Brain (organoid and tissue), 16 donors: ENCODE measurements at places on chromosomes 4 and X. TPM values are rescaled to one million over a fixed set of nuclear protein-coding genes. Genes with fewer than 3 reads are reported as not detected.

PTPN13 gene
- polyA plus RNA-seq, result 5.0 TPM

CLCN4 gene
- polyA plus RNA-seq, result 22.2 TPM

TIMP1 gene
- polyA plus RNA-seq, result 94.8 TPM

STOX2 gene
- 3.9 TPM for polyA plus RNA-seq

DSPP gene
- not detected for polyA plus RNA-seq

NHSL2 gene
- 1.1 TPM for polyA plus RNA-seq

ETDB gene
- polyA plus RNA-seq, result not detected

HSPA4L gene
- polyA plus RNA-seq, result 1.6 TPM

DNA sequence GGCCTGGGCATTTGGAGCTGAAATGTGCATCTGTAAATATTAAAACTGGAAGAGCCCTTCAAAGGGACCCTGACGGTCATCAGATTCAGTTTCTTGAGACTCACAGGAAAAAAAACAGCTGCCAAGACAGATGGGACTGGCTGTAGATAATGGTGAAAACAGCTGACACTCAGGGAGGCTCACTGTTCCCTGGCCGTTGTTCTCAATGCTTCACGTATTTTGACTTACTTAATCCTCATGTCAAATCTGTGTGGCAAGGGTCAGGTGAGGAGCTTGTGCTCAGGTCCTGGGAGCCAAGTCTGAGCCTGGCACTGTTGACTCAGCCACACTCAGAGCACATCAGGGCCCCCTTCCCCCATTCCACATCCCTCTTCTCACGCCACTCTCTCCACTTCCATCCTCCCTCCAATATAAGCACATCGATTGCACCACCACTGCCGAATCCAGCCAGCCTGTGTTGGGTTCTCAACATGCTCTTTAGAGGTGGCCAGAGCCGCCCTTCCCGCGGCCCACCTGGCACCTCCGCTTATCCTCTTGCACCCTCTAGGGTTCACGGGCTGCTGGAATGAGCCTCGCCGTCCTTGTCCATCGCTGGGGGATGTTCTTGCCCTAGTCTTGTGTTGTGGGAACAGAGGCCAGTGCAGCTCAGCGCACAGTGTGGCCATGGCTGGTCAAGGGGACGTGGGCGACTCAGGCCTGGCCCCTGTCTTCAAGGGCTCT is 40.1 kb downstream of the EVC start:
- no peak for DNase-seq

DNA sequence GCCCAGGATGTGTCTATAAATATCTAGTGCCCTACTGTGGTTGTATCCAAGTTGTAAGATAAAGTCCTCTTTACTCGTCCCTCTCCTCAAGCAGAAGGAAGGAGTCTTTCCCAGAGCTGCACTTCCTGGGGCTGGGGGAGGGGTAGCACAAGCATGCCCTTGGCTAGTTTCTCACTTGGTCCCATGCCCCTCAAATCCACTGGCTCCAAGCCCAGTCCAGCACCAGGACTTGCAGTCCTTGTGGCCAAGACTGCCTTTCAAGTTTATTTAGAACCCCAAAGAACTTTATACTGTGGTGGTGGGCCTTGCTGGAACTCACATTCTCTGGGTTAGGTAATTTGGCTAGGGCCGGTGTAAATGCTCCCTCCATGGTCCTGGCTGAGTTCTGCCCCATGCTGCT is 43.2 kb upstream of the SLC10A4 start:
- no peak for DNase-seq

DNA sequence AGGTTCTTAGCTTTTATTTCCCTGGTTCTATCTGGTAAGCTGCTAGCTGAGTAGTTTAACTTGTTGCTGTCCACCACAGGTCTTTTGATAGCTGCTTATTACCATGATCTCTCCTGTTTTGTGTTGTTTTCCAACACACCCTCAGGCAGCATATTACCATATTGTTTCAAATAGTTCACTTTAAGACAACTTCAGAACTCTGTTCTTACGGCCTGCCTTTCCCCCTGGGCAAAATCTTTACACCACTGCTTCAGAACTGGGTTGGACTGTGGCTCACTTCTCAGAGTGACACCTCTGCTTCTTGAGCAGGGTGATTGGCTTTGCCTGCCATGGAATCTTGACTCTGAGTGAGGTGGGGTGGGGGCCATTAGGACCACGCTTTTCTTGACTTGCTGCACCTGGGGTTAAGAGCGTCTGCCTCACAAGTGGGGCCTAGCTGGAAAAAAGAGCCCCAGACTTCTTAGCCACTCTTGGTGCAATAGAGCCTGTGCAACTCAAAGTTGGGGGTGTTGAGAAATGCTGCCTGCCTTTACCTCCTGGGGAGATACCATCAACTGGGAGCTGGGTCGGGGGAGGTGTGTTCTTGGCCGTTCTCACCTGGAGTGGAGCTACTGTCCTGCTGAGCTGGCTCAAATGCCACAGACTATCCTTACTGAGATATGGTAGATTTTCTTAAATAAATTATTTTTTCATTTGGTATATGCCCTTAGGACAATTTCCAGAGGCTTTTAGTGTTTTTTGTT is 23.4 kb downstream of the USP9X start:
- DNase-seq, result no peak

- no peak for DNase-seq
Measured at GRCh38 chrX:41384051-41384705, 50.2 kb downstream of the DDX3X start.

DNA sequence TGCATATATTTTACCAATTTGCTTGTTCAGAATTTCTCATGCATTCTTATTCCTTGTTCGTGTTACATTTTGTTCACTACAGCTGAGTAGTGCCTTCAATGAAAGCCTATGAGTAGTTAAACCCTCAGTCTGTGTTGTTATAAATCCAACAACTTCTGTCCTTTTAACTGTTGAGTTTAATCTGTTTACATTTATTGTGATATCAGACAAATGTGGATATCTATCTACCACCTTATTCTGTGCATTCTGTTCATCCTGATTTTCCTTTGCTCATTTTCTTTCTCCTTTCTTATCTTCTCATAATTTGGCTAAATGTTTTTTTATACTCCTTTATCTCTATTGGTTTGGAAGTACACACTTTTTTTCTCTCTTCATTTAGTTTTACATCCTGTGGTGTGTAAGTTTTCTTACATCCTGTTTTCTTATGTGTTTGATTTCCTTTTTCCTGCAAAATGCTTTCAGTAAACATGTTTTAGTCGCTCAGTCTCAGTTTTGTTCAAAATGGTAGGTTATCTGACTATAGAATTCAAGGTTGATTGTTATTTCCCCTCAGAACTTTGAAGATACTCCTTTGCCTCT is 54.2 kb downstream of the CASP6 start:
- DNase-seq, result no peak

DNA sequence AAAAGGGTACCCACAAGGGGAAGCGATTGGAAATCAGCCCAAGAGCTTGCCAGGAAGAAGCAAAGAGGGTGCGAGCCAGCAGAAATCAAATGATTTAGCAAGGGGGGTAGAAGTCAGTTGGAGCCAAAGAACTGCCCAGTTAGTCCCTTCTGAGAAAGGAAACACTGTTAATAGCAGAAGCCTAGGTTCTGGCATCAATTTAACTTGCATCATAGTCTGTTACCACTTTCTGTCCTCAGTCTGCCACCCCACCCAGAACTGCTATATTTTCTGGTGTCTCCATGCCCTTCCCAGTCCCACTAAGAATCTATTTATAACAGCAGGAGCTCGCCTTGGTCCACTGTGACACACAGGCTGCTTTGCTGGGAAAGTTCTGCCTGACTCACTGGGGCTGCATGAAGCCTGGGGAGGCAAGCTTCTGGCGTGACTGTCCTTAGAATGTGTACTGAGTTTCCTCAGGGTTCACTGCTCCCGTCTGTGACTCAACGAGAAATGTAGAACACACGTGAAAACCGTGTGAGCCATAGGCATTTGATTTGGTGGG is 157.8 kb upstream of the TTC29 start:
- peak; percentile 30 for DNase-seq

- no peak for DNase-seq
Measured at GRCh38 chr4:689723-690122, 772 bp upstream of the SLC49A3 start.

DNA sequence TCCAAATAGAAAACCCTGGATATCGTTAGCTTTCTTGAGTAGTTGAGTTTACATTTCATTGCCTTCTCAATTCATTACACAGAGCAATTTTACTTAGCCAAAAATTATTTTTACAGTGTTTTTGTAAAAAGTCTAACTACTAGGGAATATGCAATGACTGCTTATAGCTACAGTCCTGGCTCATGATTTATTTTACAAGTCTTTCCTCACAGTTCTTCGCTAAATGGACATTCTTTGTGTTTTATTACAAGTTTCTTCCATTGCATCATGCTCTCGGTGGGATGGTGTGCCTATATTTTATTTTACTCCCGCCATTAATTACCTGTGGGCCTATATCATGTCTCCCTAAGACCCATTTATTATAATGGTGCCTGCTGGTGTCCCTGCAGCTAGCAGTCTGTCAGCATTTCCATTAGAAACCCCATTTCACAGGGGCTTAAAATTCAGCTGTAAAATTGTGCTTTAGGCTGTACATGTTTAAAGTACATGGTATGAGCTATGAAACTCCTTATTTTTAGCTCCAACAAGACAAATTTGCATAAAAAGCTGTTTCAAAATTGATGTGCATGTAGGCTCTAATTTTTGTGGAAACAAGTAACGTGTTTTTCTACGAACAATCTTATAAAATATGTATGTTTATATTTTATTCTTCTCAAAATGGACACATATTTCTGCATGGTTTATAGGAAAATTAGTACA is 227.4 kb downstream of the SLC7A11 start:
- DNase-seq, result no peak

DNA sequence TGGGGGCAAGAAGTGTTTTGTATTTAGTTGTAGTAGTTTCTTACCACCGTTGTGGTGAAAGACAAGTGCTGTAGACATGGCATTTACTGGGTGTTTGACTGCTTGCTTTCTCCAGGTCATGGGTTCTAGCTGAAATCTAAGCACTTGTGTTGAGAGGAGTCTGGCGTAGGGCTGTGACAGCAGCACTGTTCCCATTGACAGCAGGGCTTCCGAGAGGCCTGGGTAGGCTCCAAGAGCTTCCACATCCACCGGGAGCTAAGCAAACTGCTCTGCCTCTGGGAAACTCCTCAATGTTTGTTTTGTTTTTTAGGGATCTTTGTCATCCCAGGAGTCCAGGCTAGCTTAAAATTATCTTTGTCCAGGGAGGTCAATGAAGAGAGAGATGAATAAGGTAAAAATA is 44.3 kb downstream of the BMPR1B start:
- no peak for DNase-seq

DNA sequence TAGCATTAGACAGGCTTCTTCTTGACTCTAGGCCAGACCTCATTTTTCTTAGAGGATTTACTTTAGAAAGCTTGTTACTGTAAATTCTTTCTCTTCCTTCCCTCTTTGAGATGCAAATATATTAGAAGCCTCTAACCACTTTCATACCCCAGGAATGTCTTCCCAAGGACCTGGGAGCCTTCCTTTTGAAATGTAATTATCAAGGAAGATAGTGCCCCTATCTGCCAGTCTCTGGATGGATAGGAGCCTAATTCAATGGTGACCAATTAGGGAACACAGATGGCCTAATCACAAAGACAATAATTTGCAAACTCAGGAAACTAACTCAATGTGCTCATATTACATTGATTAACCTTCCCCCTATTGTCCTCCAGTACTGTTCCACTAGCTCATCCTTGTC is 145.6 kb upstream of the DCAF8L1 start:
- no peak for DNase-seq

GRCh38 chr4:184653650-184654049 is 4.1 kb downstream of the PRIMPOL start:
- DNase-seq, result no peak

DNA sequence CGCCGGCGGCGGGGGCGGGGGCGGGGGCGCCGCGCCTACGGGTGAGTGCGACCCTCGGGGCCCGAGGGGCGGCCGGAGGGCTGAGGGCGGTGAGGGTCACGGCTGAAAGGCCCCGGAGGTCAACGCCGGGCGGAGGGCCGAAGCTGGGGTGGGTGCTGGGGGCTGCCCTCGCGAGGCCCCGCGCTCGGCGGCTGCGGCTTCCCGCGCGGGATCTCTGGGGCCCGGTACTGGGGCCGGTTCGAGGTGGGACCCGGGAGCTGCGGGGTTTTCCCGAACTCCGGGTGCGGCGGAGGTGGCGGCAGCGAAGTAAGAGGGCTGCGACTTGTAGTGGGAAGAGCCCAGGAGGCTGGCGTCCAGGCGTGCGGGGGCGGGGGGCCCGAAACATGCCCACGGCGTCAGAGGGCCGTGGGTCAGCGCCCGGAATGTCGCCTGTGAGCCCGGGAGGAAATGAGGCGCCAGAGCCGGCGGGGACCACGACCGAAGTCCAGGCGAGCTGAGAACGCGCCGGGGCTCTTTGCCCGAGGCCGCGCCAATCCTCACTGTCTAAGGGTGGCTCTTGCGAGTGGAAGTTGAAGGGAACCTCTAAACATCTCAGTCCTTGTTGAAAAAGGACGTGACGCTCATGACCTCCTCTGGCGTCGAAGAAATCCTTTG is 407 bp downstream of the IL13RA1 start:
- DNase-seq, result no peak

GRCh38 chr4:3481783-3482393 is 18.8 kb downstream of the DOK7 start:
- no peak for DNase-seq

DNA sequence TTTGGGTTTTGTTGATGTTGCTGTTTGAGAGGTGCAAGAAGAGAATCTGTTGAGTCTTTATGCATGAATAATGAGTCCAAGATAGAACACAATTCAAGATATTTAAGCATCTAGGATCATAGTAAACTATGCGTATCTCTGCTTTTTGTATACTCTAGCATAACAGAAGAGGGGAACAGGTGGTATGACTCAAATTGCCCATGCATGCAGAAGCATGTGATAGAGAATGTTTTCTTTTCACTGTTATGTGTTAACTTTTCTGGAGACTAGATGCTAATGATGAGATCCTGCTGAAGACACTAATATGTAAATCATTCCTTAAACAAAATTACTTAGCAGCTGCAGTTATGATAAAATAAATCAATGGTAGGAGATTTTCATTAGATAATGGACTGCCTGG is 165.3 kb upstream of the FTHL17 start:
- no peak for DNase-seq

DNA sequence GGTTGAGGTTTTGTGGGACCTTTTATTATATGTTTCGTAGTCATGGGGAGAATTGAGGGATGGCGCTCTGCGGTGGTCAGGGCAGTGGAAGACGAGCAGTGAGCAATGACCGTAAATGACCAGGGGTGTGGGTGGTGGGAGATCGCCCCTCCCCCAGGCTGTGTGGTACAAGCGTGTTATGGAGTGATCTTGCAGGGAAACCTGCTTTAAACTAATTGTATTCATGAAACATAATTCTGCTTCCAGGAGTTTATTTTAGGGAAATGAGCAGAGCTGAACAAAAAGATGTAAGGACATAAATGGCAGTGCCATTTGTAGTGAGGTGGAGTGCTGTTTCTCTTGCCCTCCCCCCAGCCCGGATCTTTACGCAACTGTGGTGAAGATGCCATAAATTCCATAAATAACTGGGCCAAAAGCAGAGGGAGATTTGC is 20.2 kb downstream of the GYG2 start:
- DNase-seq, result no peak

GRCh38 chrX:18691431-18691830 is 16.0 kb upstream of the PPEF1 start:
- DNase-seq, result no peak

DNA sequence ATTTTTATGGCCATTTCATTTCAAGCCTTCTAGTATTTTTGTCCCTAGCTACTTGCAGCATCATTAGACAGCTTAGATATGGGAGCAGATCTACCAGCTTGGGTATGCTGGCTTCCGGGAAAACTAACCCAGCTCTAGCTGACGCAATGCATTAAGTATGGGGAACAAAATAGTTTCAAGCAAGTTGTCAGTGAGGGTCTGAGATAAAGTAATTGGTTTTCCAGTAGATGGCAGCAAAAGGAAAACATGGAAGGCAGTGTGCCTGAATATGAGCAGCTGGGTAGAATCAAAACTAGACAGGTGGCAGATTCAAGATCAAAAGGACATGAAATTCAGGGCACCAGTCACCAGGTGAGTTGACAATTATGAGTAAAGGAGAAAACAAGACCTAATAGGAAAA is 340.9 kb upstream of the CTSO start:
- DNase-seq, result peak; percentile 18
